ENCODE measurements at places on chromosomes 5 and 9. TPM values are rescaled to one million over a fixed set of nuclear protein-coding genes. Genes with fewer than 3 reads are reported as not detected.

DNA sequence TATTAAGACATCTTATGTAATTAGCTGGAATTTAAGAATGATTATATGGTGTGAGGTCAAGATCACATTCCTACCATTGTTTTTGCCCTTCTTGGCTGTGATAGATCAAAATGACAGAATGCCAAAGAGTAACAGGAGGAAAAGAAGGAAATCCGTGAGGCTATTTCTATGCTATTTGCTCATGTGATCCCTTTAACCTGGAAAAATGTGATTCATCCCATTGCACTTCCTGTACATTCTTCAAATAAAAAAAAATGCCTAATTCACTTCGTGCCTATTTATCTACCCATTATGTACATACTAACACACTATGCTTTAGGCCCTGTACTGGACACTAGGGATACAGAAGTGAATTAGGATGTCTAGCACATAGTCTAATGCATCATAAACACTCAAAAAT, 154.1 kb upstream of the PAPPA start:
- DNase-seq = no peak

PCDHB10 gene
- 1.0 TPM for total RNA-seq

GRCh38 chr9:84697509-84698114, 28.1 kb downstream of the NTRK2 start:
- peak; percentile 47 for DNase-seq

GRCh38 chr5:147359581-147359980, 124.8 kb downstream of the STK32A start:
- no peak for DNase-seq

DNA sequence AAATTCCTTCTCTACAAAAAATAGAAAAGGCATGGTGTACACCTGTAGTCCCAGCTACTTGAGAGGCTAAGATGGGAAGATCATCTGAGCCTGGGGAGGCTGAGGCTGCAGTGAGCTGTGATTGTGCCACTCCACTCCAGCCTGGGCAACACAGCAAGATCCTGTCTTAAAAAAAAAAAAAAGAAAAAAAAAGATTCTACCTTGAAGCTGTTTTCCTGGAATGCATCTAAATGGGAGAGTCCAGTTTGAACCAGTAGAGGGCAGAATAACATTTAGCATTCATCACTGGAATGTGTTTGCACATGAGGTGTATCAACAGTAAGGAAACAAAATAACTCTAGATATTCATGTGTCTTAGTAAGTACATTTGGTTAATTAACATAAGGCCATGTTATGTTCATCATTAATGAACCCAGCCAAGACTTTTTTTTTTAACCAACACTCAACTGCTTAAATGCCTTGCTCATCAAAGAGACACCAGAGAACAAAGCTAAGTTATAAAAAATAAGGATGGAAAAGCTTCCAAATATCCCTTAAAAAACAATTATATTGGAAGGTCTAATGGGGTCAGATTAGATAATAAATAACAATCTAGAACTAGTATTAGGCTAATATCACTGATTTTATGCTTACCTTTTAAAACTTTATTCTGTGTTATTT, 16.1 kb downstream of the IFNE start:
- no peak for DNase-seq

GDA gene
- total RNA-seq = 2.0 TPM

- DNase-seq = no peak
Measured at GRCh38 chr5:78787783-78788182, 139.2 kb upstream of the LHFPL2 start.

DNA sequence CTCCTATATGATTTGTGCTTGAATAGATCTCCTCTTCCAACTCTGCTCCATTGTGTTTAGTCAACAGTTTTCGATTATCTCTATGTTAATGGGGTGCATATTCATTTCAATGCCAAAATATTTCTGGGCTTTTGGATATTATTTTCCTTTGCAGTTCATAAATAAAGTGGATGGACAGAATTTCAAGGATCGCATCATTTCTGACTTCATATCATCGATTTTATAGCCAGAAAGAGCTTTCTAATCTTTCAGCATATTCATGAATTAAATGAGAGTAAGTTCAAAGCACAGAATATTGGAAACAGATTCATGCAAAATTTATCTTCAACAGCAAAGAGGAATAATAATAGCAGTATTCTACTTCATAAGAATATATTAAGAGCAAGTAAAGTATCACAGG, 60.0 kb upstream of the MINAR2 start:
- DNase-seq = no peak

MTX3 gene
- 13.9 TPM for total RNA-seq

DNA sequence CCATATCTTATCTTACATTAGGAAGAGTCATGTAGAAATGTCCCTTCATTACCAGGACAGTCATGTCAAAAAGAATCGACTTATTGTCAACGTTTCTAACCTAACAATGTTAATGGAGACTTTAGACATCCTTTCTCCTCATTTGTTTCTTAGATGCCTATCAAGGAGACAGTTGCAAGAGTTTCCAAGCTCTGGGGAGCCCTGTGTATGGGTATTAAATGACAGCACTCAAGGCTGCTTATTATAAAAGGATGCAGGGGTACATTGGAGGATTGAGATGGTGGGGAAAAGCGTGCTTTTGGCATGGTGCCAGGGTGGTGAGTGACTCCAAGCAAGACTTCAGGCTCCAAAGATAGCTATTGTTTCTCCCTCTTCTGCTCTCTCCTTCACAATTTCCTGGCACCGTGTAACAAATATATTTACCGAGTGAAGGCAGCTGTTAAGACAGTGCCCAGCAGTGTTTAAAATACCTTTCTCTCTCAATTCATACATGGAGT, 461.3 kb upstream of the CLINT1 start:
- DNase-seq = no peak

GRCh38 chr9:101442318-101442717, 6.7 kb upstream of the ALDOB start:
- no peak for DNase-seq

SLC1A3 gene
- 17.7 TPM for total RNA-seq

GRCh38 chr9:115849679-115850412, 303.7 kb upstream of the PAPPA start:
- no peak for DNase-seq

GRCh38 chr9:78311886-78312524, 15.1 kb downstream of the PSAT1 start:
- no peak for DNase-seq
